ENCODE measurements at places on chromosomes 11 and 22.
A peak's percentile ranks its signal among the peaks of the same experiment; 100 is the strongest.

- H3K4me1 ChIP-seq = no peaks in the 10 kb centered on the region
- DNase-seq = no peak
- H3K27ac ChIP-seq = no peak overlapping the region
- no peaks in the 10 kb centered on the region for H3K27me3 ChIP-seq
- H3K36me3 ChIP-seq = no peaks in the 10 kb centered on the region
- no peak overlapping the region for H3K4me3 ChIP-seq
Observed at GRCh38 chr11:9789910-9790309, 126.0 kb downstream of the SWAP70 start.

DNA sequence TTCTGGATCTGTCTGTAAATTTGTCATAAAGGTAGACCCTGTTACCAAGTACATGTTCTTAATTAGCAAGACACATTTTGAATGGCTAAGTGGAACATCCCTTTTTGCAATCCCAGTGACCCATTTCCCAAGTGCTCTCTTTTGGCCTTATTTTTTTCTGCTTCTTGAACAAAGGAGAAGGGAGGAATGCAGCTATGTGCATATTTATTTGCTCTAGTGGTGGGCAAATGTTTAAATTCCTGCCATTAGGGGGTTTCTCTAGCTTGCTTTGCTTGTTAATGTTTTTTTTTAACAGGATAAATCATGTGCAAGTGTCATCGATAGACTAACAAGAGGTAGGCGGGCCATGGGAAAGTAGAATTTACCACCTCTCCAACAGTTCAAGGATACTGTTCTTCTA is 135.7 kb downstream of the COMMD9 start:
- DNase-seq = no peak
- H3K4me1 ChIP-seq = peaks cover 9% of the 10 kb centered on the region
- H3K27ac ChIP-seq = no peak overlapping the region
- no peaks in the 10 kb centered on the region for H3K27me3 ChIP-seq
- H3K36me3 ChIP-seq = no peaks in the 10 kb centered on the region

GRCh38 chr11:77100166-77101042 is 2.2 kb upstream of the OMP start:
- H3K4me3 ChIP-seq = no peak overlapping the region
- no peak overlapping the region for H3K27ac ChIP-seq
- DNase-seq = no peak

- H3K4me3 ChIP-seq = no peak overlapping the region
- no peak for DNase-seq
- peaks cover 17% of the 10 kb centered on the region for H3K27me3 ChIP-seq
- H3K36me3 ChIP-seq = no peaks in the 10 kb centered on the region
- no peaks in the 10 kb centered on the region for H3K4me1 ChIP-seq
- no peak overlapping the region for H3K27ac ChIP-seq
Observed at GRCh38 chr11:45563171-45563570, 102.3 kb downstream of the CHST1 start.

GRCh38 chr11:6894097-6894496 is 1.8 kb upstream of the OR2D2 start:
- no peak overlapping the region for H3K4me3 ChIP-seq
- no peak for DNase-seq
- H3K27ac ChIP-seq = no peak overlapping the region
- no peaks in the 10 kb centered on the region for H3K27me3 ChIP-seq

DNA sequence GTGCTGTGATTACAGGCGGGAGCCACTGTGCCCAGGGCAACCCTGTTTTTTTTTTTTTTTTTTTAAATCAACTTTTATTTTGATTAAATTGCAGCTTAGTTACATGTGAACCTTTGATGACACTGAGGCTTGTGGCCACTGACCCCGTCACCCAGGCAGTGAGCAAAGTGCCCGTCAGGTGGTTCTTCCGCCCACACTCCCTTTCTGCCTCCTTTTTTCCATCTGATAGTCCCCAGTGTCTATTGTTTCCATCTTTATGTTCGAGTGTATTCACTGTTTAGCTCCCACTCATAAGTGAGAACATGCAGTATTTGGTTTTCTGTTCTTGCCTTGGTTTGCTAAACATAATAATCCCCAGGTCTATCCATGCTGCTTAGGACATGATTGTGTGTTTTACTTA is 110.9 kb upstream of the GRK3 start:
- H3K27me3 ChIP-seq = no peaks in the 10 kb centered on the region
- H3K36me3 ChIP-seq = no peaks in the 10 kb centered on the region
- no peak overlapping the region for H3K27ac ChIP-seq
- no peak for DNase-seq
- H3K4me3 ChIP-seq = no peak overlapping the region

DNA sequence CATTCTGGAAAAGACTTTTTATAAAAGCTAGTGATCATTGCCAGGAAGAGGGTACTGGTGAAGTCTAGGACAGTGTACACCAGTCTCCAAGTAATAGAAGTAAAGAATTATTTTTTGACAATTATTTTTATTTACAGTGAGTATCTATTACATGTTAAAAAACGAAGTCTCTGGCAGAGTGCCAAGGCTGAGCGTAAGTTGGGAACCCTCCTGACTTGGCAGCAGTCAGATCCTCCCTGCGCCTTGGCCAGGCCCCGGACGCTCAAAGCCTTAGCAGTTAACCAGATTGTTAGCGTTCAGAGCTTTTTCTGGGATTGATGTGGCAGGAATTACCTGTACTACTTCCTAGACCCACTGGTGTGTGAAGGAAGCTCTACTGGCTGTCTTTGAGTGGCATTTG is 38.1 kb upstream of the CTTN start:
- H3K4me3 ChIP-seq = no peak overlapping the region
- no peaks in the 10 kb centered on the region for H3K4me1 ChIP-seq
- H3K27ac ChIP-seq = no peak overlapping the region
- DNase-seq = no peak
- no peaks in the 10 kb centered on the region for H3K27me3 ChIP-seq

DNA sequence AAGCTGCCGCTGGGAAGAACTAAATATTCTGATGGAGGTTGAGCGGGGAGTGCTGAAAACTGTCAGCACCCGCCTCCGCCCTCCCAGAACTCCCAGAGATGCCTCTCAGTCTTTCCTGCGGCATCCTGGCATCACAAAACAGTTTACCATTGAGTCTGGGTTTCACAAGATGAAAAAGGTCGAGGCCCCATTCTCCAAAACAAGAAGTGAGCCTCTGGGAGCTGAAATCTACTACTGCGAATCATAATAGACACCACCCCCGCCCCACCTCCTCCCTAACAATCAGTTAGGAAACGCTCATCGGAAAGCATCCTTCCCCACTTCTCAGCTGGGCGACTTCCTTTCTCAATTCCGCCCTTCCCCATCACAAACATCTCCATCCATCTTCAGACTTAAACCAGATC is 1.0 kb downstream of the SUN2 start:
- peak overlapping the region; percentile 91 for H3K27ac ChIP-seq
- peaks cover 53% of the 10 kb centered on the region for H3K4me1 ChIP-seq
- H3K36me3 ChIP-seq = peaks cover 17% of the 10 kb centered on the region
- peak overlapping the region; percentile 68 for H3K4me3 ChIP-seq

DNA sequence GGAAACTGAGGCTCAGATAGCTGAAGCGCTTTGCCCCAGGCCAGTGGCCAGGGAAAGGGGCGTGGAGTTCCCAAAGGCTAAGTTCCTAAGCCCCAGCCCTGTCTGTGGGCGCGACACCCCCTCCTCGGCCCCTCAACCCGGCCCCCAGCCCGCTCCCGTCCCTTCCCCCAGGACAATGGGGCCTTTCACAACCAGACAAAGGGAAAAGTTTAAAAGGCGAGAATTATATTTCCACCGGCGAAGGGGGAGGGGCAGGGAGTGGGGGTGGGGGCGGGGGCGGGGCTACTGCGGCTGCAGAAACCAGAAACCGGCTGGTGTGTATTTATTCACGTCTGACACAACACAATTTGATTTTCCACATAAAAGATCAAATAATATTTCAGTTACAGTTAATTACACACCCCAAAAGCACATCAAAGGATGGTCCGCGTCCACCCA is 192.1 kb downstream of the MN1 start:
- no peak overlapping the region for H3K27ac ChIP-seq
- no peaks in the 10 kb centered on the region for H3K4me1 ChIP-seq
- H3K36me3 ChIP-seq = no peaks in the 10 kb centered on the region

DNA sequence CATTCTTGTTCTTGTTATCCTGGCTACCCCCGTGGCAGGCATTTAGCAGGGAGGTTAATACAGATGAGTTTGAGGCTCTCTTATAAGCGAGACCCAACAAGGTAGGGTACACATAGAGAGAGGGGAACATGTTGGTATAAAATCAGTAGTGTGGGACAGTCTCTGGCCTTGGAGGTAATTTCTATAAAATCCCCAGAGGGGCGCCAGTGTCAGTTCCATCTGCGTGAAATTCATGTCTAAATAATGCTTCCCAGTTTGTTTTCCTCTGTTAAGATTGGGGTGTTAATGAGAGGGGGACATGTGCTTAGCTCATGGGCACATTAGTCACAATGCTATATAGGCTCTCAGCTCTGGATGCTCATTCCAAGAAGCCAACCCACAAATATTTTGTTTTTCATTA is 150.7 kb downstream of the MYO18B start:
- no peak overlapping the region for H3K27ac ChIP-seq
- H3K4me1 ChIP-seq = no peaks in the 10 kb centered on the region
- peaks cover 81% of the 10 kb centered on the region for H3K27me3 ChIP-seq
- DNase-seq = no peak
- H3K36me3 ChIP-seq = no peaks in the 10 kb centered on the region

DNA sequence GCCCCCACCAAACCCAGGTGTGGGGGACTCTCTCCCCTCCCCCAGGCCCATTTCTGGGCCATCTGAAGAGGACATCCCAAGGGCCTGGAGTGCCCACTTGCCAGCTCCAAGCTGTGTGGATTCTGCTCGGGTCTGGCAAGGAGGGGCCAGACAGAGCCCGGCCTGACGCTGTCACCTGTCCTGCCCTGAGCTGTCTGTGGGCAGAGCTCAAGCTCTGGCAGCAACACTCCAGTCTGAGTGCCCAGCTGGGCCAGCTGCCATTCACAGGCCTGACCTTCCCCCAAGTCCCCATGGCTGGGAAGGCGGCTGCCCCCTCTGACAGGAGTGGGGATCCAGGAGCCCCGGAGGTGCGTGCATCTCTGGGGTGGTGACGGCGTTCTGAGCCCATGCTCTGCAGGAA is 6.2 kb upstream of the PIM3 start:
- H3K27ac ChIP-seq = no peak overlapping the region
- no peak overlapping the region for H3K4me3 ChIP-seq
- H3K4me1 ChIP-seq = 0 out of 2 replicates have a peak, but pooled peaks cover 1% of the 10 kb centered on the region
- DNase-seq = no peak

DNA sequence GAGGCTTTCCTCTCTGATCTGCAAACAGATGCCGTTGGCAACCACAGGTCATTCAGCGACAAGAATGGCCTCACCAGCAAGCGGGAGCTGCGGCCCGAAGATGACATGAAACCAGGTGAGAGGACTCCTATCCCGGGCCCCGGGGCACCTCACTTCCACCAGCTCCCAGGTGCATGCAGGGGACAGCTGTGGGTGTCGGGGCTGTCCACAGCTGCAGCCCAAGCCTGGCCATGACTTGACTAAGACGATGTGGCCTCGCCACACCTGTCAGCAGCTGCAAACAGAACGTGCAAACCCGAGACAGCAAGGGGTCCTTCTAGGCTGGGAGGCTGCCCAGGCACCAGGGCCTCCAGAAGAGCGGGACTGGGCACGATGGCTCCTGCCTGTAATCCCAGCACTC is 3.6 kb downstream of the GAL start:
- no peak for DNase-seq
- no peaks in the 10 kb centered on the region for H3K4me1 ChIP-seq
- H3K27ac ChIP-seq = no peak overlapping the region
- peaks cover 80% of the 10 kb centered on the region for H3K27me3 ChIP-seq
- H3K4me3 ChIP-seq = no peak overlapping the region

DNA sequence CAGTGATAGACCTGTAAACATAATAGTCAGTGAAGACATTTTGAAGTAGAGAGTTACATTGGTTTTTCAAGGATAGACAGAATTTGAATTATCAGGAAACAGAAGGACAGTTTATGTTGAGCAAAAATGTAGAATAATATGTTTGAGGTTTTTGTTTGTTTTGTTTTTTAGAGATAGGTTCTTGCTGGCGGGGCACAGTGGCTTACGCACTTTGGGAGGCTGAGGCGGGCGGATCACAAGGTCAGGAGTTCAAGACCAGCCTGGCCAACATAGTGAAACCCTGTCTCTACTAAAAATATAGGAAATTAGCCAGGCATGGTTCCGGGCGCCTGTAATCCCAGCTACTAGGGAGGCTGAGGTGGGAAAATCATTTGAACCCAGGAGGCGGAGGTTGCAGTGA is 35.6 kb downstream of the BCL2L13 start:
- no peak overlapping the region for H3K4me3 ChIP-seq
- no peaks in the 10 kb centered on the region for H3K36me3 ChIP-seq
- no peaks in the 10 kb centered on the region for H3K27me3 ChIP-seq
- DNase-seq = no peak

DNA sequence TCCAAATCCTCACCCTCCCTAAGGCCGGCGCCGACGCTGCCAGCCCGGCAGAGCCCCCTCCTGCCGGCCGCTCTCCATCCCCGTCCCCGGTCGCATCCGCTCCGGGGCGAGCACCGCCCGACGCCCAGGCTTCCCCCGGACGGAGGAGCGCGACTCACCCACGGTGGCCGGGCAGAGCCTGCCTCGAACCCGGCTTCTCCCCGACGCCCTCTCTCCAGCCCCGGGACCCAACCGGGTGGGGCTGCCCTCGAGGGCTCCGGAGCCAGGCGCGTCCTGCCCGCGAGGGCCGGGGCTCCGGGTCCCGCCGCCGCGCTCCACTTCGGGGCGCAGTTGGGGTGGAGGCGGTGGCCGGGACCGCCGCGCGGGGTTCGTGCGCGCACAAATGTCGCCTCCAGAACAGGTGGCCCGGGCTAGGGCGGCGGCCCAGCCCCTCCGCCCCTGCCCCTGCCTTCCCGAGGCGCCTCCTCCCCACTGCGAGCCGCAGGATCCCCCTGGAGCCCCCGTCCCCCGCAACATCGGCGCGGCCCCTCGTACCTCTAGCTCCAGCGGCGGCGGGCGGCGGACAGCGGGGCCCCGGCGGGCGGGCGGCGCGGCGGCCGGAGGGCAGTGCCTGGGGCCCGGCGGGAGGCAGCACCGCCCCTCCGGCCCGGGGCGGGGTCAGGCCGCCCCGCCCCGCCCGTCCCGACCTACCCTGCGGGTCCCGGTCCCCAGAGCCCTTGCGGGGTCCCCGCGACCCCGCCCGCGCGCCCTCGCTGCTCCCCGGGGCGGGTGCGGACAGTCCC is at the start of gene A4GALT:
TSS of gene A4GALT (minus strand) at position 608 of the 782 bp plus-strand sequence. CDS start 26,919 bp downstream, outside the sequence.
- H3K4me3 ChIP-seq = peak within 1 kb of the TSS; percentile 53
- H3K27ac ChIP-seq = no peak within 1 kb of the TSS
- H3K4me1 ChIP-seq = peaks cover 23% of the 10 kb centered on the region
- no peak for DNase-seq
- peaks cover 33% of the 10 kb centered on the region for H3K27me3 ChIP-seq

GRCh38 chr22:41768430-41768829 is 32.0 kb upstream of the CCDC134 start:
- H3K36me3 ChIP-seq = no peaks in the 10 kb centered on the region
- no peaks in the 10 kb centered on the region for H3K4me1 ChIP-seq
- H3K27ac ChIP-seq = no peak overlapping the region
- no peaks in the 10 kb centered on the region for H3K27me3 ChIP-seq
- no peak for DNase-seq
